Uterine smooth muscle cell (primary cell): ENCODE measurements at places on chromosomes 16 and 17. TPM values are rescaled to one million over a fixed set of nuclear protein-coding genes. Genes with fewer than 3 reads are reported as not detected.

The MSLN gene
- total RNA-seq, result under 0.01 and 0.12 TPM in 2 replicates

The GLTPD2 gene
- not detected in 2 replicates for total RNA-seq

The RNF43 gene
- under 0.01 TPM in 1 of 2 replicates, not detected in the other for total RNA-seq

The FBXL16 gene
- total RNA-seq, result 0.37 and 0.44 TPM in 2 replicates

The KRT40 gene
- total RNA-seq, result not detected in 2 replicates

The PYY gene
- not detected in 2 replicates for total RNA-seq

The CD19 gene
- not detected in 2 replicates for total RNA-seq

The TBC1D3D gene
- total RNA-seq, result 0.12 and 0.89 TPM in 2 replicates

The SLC52A1 gene
- total RNA-seq, result under 0.01 and 0.37 TPM in 2 replicates

The G6PC1 gene
- not detected in 2 replicates for total RNA-seq

The SOX15 gene
- total RNA-seq, result 0.12 and 0.33 TPM in 2 replicates

The CDH11 gene
- 138 and 151 TPM in 2 replicates for total RNA-seq

The TRPV3 gene
- total RNA-seq, result 1.00 and 1.5 TPM in 2 replicates

The SEC14L5 gene
- under 0.01 TPM in 1 of 2 replicates, not detected in the other for total RNA-seq

The NUPR1 gene
- 12.1 and 30.9 TPM in 2 replicates for total RNA-seq

The DHRS13 gene
- total RNA-seq, result 6.5 and 8.0 TPM in 2 replicates

The GGT6 gene
- not detected in 2 replicates for total RNA-seq

The PRSS27 gene
- total RNA-seq, result 0.66 and 0.75 TPM in 2 replicates

The TEX19 gene
- 0.12 TPM in 1 of 2 replicates, not detected in the other for total RNA-seq

The DNAJC7 gene
- 64.4 and 91.4 TPM in 2 replicates for total RNA-seq

The RUNDC3A gene
- total RNA-seq, result not detected in 2 replicates

The KCNH4 gene
- total RNA-seq, result not detected in 2 replicates

The MNT gene
- total RNA-seq, result 11.1 and 13.5 TPM in 2 replicates

The NBR1 gene
- total RNA-seq, result 96.4 and 131 TPM in 2 replicates

The KRT28 gene
- total RNA-seq, result not detected in 2 replicates

The TMEM231 gene
- 15.1 and 18.4 TPM in 2 replicates for total RNA-seq

The CDRT4 gene
- 2.1 and 4.1 TPM in 2 replicates for total RNA-seq

The PSMB3 gene
- total RNA-seq, result 315 and 392 TPM in 2 replicates

The NQO1 gene
- total RNA-seq, result 401 and 604 TPM in 2 replicates

The KRTAP17-1 gene
- total RNA-seq, result 0.12 and 0.33 TPM in 2 replicates

The MT1A gene
- total RNA-seq, result 3.9 and 7.7 TPM in 2 replicates

The SEPTIN1 gene
- 0.25 TPM in 1 of 2 replicates, not detected in the other for total RNA-seq

The FOXL1 gene
- total RNA-seq, result 16.2 and 36.7 TPM in 2 replicates

The NUP93 gene
- total RNA-seq, result 50.7 and 106 TPM in 2 replicates
